Activated CD4-positive, alpha-beta memory T cell treated with anti-CD3 and anti-CD28 coated beads, Interleukin-2, amount 10 ng/mL, durations not matched to agents 7 days and 5 days (primary cell): ENCODE measurements at places on chromosomes 2 and 18. TPM values are rescaled to one million over a fixed set of nuclear protein-coding genes. Genes with fewer than 3 reads are reported as not detected.

MOGAT1 gene
- not detected for total RNA-seq

DNA sequence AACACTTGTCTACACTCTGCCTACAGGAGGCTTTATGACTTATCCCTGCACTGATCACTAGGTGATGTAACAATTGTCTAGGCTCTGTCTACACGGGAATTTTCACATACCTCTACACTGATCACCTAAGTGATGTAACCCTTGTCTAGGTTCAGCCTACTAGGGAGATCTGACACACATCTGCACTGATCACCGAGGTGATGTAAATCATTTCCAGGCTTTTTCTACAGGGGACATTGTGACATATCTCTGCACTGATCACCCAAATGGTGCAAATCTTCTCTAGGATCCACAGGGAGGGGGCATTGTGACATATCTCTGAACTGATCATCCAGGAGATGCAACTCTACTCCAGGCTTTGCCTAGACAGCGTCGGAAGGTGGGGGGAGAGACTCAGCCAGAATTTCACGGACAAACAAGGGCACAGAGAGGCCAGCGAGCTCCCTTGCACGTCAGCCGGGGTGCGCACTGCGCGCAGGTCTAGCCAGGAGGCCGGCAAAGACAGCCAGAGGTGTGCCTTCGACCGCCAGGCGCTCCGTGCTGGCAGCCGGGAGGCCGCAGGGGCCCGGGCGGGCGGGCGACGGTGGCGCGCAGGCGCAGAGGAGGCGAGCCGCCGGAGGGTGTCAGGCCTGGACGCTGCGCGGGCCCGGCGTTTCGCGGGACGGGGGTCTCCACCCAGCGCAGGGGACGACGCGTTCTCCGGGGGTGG, 46.9 kb upstream of the USP14 start:
- DNase-seq = peak; percentile 75

- no peak for DNase-seq
These were observed 169.1 kb downstream of the CDH2 start for GRCh38 chr18:28007841-28008240.

C1GALT1C1L gene
- total RNA-seq = not detected

DNA sequence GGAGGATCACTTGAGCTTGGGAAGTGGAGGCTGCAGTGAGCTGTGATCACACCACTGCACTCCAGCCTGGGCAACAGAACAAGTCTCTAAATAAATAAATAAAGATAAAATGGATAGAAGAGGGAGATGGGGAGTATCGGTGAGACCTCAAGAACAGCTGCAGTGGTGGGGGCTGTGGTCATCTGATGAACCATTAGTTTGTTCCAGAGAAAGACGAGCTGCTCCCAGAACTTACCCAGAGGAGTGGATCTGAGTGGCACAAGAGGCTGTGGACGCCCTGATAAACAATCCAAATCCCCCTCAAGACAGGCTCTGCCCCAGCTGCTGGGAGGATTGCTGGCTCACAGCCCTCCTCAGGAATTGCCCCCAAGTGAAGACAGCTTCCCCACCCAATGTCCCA, 26.7 kb downstream of the TMEM127 start:
- DNase-seq = no peak

EGR4 gene
- total RNA-seq = not detected

DNA sequence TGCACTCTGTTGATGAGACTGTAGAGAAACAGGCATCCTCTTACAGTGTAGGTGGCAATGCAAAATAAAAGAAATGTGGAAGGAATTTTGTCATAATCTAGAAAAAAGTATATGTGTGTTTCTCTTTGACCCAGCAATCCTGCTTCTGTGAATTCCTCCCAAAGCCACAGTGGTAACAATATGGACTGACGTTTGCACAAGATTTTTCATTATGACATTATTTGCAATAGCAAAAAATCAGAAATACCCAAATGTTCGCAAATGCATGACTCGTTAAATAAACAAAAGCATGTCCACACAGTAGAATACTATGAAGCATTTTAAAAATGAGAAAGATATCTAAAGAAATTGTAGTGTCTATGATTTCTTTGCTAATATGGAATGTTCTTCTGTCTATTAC, 255.2 kb upstream of the NRP2 start:
- DNase-seq = no peak

CHRNG gene
- not detected for total RNA-seq

TCF4 gene
- 0.45 TPM for total RNA-seq

DNAH7 gene
- not detected for total RNA-seq

DNA sequence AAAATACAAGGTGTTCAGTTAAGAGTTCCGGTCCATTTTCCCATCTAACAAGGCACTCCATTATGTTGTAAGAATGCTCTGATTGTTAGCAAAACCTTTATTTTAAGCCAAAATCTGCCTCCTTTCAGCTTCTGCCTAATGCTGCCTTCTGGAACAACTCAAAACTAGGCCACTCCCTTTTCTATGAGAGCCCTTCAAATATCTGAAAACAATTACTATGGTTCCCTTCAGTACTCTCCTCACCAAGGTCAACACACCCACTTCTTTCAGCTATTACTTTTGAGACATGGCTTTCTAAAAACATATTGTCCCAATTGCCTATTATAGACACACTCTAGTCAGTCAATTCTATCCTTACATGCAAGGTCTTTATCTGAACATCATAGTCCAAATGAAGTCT, 429.4 kb downstream of the ERBB4 start:
- no peak for DNase-seq

DNA sequence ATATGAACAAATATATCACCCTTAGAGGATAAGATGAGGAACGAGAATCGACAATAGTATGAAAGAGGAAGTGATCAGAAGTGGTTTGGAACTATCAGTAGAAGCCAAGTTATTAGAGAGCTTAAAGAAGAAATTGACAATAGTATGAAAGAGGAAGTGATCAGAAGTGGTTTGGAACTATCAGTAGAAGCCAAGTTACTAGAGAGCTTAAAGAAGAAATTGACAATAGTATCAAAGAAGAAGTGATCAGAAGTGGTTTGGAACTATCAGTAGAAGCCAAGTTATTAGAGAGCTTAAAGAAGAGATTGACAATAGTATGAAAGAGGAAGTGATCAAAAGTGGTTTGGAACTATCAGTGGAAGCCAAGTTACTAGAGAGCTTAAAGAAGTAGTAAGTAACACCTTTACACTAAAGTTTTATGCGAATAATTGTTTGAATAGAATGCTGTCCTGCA, 175.5 kb downstream of the ZNF407 start:
- no peak for DNase-seq

PRKAG3 gene
- total RNA-seq = not detected

DNA sequence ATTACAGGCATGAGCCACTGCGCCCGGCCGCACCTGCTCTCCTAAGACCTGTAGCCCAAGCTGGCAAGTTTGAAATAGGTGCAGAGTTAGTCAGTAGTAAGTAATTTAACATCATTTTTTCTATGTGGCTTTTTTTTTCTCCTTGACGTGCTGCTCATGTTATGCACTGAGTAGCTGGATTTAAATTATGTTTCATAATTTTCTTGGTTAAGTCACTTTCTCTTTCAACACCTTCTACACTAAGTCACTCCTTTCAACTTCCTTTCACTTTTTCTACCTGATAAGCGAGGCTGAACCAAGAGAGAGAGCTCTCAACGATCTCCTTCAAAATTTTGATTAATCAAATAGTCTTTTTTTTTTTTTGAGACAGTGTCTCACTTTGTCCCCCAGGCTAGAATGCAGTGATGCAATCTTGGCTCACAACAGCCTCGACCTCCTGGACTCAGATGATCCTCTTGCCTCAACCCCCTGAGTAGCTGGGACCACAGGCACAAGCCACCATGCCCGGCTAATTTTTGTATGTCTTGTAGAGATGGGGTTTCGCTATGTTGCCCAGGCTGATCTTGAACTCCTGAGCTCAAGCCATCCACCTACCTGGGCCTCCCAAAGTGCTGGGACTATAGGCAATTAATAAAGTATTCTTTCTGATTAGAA, 13.1 kb downstream of the CASP8 start:
- DNase-seq = no peak

DAW1 gene
- total RNA-seq = not detected

AQP12B gene
- total RNA-seq = not detected

GRCh38 chr2:236602678-236603077, 33.1 kb downstream of the ACKR3 start:
- DNase-seq = no peak

DNA sequence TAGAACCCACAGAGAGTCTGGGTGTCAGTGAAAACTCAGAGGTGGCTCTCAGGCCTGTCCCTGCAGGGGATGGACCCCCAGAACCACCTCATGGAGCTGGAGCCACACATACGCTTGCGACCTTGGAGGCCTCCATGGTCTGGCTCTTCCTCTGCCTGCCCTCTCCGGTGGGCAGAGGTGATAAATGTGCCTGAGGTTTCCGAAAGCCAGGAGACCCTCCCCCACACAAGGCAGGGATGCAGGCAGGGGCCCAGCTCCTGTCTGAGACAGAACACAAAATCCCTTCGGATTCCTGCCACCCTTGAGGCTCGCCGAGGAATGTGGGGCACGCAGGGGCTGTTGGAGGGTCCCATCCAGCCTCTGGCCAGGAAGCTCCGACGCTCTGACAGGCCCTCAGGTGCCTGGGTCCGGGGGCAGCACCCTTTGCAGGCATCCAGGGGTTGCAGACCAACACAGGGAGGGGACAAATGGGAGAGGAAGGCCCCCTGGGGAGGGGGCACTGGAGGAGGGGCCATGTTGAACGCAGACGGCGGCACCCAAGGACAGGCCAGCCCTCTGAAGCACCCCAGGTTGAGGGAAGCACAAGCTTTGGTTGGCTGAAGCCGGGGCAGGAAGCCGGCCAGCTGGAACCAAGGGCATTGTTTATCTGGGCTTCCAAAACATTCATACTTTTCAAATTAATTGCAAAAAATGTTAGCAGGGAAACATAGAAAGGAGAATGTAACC, 4.1 kb upstream of the SNED1 start:
- DNase-seq = no peak

EML6 gene
- 1.8 TPM for total RNA-seq

UGT1A3 gene
- not detected for total RNA-seq
